ENCODE measurements at places on chromosomes 1 and 21.

GRCh38 chr1:108016451-108016920 lies 51.5 kb upstream of the VAV3 start:
- no peak for DNase-seq

- peak; percentile 80 for DNase-seq
Measured at GRCh38 chr1:212700223-212700891, 717 bp upstream of the BATF3 start.

GRCh38 chr1:8004113-8004802 lies 21.9 kb downstream of the ERRFI1 start:
- DNase-seq = no peak

DNA sequence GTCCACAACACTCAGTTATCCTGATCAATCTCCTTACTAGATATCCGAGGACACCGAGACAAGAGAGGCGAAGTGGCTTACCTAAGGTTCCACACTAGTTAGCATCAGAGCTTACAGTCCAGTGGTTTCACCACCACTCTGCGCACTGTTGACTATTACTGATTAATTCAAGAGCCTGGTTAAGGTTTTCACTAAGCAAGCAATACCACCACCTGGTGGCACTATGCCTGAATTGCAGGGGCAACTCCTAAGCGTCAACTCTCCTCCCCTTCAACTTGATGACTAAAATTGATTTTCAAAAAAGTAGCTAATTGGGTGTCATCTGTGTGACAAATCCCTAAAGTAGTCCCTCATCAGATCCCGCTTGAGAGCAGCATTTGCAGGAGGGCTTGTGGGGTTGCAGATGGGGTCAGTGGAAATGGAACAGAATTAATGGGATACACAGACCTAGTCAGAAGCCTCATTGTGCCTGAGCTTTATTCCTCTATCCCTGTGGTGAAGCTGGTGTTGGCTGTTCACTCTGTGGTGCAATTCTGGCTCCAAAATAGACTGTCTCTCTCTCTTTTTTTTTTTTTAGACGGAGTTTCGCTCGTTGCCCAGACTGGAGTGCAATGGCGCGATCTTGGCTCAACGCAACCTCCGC lies 9.1 kb downstream of the TTC22 start:
- DNase-seq = peak; percentile 63

- DNase-seq = no peak
Measured at GRCh38 chr1:91501523-91501851, 836 bp downstream of the CDC7 start.

DNA sequence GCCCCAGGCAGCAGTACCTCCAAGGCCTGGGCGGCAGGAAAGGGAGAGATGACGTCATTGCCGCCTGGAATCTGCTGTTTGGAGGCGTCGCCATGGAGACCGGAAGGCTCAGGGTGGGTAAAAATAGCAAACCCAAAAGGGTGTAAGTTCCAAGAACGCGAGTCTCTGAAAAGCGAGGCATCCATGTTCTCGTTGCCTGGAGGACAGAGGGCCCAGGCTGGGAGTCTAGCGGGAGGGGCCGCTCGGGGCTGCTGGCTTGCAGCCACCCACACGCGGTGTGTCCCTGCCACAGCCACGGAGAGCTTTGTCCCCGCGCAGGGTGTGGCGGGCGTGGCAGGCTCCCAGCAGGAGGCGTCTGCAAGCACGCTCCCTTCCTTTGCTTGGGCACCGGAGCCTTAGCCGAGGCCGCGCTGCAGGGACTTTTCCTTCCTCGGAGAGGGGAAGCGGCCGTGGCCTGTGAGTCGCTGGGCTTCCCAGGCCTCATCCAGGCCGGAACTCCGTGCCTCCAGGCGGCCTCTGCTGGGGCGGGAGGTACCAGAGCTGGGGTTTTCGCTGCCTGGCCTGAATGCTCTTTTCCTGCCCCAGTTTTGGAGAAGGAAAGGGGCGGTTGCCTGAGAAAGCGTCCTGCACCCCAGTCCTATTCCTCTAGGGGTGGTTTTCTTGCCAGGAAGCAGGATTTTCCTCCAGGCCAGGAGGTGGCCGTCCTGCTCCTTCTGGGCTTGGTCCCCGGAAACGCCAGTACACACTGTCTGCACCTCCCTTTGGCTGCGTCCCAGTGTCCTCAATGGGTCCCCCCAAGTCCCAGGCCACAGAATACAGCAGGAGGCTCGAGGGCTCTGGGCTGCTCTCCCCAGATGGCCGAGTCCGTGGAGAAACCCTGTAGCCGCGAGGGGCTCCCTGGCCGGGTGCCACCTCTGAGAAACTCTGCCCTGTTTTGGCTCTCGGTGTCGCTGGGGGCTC lies 15.3 kb upstream of the SKI start:
- DNase-seq = peak; percentile 50

GRCh38 chr21:17550671-17551308 lies 37.9 kb downstream of the CXADR start:
- DNase-seq = no peak

DNA sequence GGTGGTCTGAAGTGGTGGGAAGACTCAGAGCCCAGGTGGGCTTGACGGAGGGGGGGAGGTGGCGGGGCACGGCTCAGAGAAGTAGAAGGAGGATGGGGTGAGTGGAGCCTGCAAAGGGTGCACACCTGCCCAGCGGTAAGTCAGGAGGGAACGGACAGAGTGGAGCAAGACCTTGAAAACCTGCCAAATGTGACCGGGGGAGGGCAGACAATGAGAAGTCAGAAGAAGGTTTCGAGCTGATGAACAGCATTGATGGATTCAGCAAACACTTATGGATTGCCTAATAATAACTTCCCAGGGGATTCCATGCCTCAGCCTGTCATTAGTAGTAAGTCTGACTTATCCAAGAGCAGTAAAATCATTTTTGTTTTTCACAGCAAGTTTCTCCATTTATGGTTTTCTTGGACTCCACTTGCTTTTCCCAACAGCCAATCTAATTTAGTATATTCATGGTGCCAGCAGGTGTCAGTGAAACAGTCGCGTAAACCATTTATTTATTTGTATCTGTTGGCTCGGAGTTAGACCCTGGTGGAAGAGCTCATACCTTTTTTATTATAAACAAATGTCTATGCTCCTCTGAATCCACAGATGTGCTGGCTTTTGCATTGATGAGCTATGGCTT lies 279.1 kb downstream of the PCP4 start:
- no peak for DNase-seq

GRCh38 chr1:10958614-10959013 lies 53.8 kb upstream of the TARDBP start:
- DNase-seq = no peak

DNA sequence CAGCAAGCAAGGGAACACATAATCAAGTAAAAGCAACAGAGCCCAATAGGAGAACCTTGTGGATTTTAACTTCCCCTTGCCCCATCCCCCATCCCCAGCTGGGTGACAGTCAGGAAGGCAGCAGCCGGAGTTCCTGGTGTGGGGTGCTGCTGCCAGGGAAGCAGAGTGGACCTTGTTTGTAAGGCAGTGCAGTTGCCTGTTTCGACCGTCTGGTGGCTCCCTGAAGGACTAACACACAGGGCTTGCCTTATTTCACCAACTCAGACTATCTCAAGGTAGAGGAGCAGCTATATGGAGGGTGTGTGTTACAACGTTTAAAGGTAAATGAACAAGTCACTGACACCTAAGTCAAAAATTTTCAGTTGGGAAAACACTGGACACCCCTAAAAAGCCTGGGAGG lies 6.6 kb downstream of the KRTAP10-8 start:
- DNase-seq = no peak

GRCh38 chr1:83055391-83056170 lies 943.4 kb downstream of the TTLL7 start:
- DNase-seq = no peak

DNA sequence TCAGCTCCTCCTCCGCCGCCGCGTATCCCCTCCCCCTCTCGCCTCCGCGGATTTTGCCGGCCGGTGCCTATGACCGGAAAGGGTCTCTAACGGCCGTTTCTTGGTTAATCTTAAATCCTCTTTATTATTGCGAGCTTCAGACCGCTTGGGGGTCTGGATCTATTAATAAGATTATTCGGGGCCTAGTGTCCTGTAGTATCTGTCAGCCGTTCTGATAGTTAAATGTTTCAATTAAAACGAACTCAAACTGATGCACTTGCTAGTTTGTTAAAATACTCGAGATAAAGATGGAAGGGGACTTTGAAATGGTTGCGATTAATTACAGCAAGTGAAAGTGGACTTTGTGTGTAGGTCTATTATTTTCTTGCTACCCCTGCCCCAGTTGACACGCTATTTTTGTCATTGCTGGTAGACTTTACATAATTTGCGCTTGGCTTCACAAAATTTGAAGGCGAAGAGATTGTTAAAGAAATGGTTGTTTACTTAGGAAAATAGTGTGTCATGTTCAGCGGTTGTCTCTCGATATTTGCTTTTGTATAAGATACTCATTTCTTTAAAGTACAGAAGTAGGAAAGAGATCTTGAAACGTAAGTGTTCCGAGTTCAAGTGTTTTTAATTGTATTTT lies 779 bp downstream of the SON start:
- DNase-seq = peak; percentile 83
